ENCODE measurements at places on chromosomes 3 and 15.

DNA sequence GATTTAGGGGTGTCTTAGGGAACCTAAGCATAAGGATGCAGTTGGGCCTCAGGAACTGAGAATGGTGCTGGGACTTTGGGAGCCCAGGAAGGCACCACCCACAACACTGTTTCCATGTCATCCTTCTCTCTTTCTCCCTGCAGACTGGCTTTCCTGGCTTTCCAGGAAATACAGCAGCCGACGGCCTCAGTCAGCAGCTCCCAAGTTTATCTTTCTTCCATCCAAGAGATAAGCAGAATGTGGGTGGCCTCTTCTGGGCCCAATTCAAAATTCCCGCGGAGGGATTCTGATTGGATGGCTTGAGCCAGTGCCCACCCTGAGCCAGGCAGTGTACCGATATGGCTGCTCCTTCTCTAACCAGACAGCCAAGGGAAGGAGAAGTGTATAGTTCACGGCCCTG lies 4.5 kb upstream of the CLN6 start:
- DNase-seq: no peak

GRCh38 chr3:131716007-131716406 lies 213.2 kb upstream of the MRPL3 start:
- no peak for DNase-seq

- no peak for DNase-seq
These were observed 8.5 kb downstream of the WDR53 start for GRCh38 chr3:196559826-196560225.

DNA sequence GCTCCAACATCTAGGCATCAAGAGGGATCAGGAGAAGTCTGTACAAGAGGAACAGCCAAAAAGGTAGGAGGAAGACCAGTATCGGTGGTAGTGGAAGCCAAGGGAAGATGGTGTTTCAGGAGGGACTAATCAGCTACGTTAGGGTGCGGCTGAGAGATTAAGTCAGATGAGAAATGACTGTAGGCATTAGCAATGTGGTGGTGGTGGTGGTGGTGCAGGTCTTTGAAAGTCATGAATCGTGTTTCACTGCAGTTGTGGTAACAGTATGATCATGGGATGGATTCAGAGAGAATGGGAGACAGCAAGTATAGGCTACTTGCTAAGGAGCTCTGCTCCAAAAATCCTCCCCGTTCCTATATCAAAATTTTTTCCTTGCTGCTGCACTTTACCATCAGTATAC lies 35.5 kb downstream of the ASTE1 start:
- no peak for DNase-seq

DNA sequence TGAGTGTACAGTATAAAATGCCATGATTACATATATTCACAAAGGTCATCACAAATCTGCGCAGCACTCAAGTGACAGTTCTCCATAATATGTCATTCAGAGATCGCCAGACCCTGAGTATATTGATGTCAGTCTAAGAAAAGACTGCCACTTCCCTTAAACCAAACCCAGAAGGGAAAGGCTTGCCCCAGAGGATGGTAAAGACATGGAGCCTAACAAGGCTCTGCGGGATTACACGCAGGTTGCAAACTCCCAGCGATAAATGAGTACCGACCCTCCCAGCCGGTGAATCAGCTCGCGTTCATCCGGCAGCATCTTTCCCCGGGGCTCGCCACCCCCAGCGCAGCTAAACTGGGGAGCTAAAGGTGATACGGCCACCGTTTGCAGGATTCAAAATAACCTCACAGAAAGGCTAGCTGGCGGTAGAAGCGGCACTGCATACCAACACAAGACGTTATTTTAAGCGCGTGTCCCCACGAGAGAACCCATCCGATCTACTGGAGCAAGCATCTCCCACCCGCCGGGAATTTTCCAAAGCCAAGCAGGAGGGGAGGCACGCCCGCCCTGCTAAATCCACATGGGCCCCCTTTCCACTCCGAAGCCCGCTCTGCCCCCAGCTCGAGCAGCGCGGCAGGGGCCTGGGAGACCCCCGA lies 643 bp downstream of the MYO5A start:
- peak; percentile 47 for DNase-seq

- no peak for DNase-seq
These were observed 401.5 kb upstream of the GOLIM4 start for GRCh38 chr3:168497183-168497582.

- no peak for DNase-seq
These were observed 74.8 kb downstream of the GABRG3 start for GRCh38 chr15:27045796-27046195.

DNA sequence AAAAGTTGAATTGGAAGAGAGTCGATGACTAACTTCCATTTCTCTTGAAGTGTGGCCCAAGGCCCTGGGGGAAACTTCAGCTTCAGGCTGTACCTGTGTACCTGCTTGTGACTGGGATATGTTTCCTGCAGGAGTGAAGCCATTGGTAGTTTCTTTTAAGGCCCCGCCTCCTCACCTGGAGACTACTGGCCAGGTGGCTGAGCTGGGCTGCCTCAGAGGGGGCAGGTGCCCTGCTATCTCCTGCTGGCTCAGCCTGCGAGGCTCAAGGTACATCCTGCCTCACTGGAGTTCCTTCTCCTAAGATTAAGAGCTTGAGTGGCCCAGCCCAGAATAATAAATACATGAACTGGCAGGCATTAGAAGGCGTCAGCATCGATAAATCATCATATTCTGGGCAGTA lies 121.6 kb upstream of the ROPN1 start:
- DNase-seq: no peak

GRCh38 chr3:3734881-3735280 lies 64.3 kb upstream of the LRRN1 start:
- no peak for DNase-seq

- DNase-seq: no peak
These were observed 151.2 kb upstream of the TMCO5A start for GRCh38 chr15:37783290-37783689.

GRCh38 chr3:14553871-14554270 lies 13.7 kb upstream of the GRIP2 start:
- DNase-seq: no peak

All from SW480 (cell line).